ENCODE measurements at places on chromosomes 5 and 9. TPM values are rescaled to one million over a fixed set of nuclear protein-coding genes. Genes with fewer than 3 reads are reported as not detected.

Gene PTGES
- total RNA-seq, result 9.1 TPM

Gene PCDH12
- 30.1 TPM for total RNA-seq

Gene CCNH
- total RNA-seq, result 64.6 TPM

Gene IL17B
- total RNA-seq, result 13.8 TPM

Gene SERINC5
- total RNA-seq, result 71.2 TPM

Gene ERAP2
- 5.0 TPM for total RNA-seq

Gene GOLM1
- total RNA-seq, result 57.7 TPM

Gene FABP6
- total RNA-seq, result not detected

Gene TCF7
- total RNA-seq, result 4.7 TPM

Gene FLT4
- 39.1 TPM for total RNA-seq

Gene WNT8A
- 0.18 TPM for total RNA-seq

Gene SYK
- total RNA-seq, result 31.2 TPM

Gene ACOT12
- total RNA-seq, result 1.3 TPM

Gene WASHC1
- total RNA-seq, result 29.5 TPM
